NCI-H2029 (cell line): ENCODE measurements at places on chromosomes 12 and 14.

GRCh38 chr14:34228650-34228976 lies 233.4 kb downstream of the SPTSSA start:
- no peak for DNase-seq

- DNase-seq: no peak
Measured at GRCh38 chr12:117040496-117040895, 58.7 kb downstream of the TESC start.

GRCh38 chr14:34711796-34712712 lies 2.3 kb downstream of the CFL2 start:
- no peak for DNase-seq

GRCh38 chr12:124764451-124764850 lies 99.2 kb downstream of the SCARB1 start:
- DNase-seq: no peak

- no peak for DNase-seq
Measured at GRCh38 chr12:57470970-57471656, 8.6 kb downstream of the ARHGAP9 start.

GRCh38 chr12:124301084-124301654 lies 6.3 kb downstream of the RFLNA start:
- no peak for DNase-seq

GRCh38 chr12:66836623-66837310 lies 157.9 kb upstream of the GRIP1 start:
- no peak for DNase-seq

DNA sequence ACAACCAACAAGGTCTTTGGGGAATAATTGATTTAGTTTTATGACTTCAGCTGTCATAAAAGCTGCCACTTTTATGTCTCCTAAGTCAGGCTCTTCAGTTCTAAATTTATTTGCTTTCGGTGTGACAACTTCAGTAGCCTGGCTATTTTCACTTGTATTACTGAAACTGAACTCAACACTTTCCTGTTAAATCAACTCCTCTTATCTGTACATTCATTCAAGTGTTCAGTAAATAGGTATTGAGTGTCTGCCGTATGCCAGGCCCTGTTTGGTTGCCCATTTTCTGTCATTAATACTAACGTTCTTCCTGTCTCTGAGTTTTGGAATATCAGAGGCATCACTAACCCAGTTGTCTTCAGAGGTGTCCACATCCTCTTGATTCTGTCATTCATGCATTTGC lies 7.5 kb downstream of the UTP20 start:
- DNase-seq: peak; percentile 58

GRCh38 chr14:98093111-98093510 lies 1178.9 kb downstream of the BCL11B start:
- no peak for DNase-seq

DNA sequence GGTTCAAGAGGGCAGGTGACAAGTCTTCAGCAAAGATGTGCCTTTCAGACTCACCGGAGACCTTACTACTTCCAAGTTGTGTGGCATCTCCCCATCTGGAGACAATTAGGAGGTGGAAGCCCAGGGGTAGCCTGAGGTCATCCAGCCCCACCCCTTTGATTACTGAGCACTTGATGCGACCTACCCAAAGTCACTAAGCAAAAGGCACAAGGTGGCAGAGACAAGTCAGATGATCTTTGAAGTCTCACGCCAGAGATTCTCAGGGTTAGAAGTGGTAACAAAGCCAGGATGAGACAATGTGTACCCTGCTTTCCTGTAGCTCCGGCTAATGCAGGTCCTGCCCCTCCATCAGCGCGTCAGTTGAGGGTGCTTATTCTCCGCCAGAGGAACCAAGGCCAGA lies 1.4 kb upstream of the FOXN3 start:
- no peak for DNase-seq

DNA sequence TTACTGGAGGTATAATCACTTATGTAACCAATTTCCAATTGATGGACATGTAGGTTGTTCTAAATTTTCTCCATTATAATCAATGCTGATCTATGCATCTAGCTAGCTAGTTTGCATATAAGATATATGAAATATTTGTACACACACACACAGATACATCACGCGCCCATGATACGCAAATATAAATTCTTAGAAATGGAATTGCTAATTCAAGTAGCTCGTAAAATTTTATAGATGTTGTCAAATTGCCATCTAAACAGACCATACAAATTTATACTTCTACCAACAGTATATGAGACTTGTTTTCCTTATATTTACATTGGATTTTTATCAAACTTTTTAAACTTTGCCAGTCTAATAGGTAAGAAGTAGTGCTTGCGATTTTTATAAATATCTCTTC lies 29.1 kb upstream of the TRIM9 start:
- no peak for DNase-seq

DNA sequence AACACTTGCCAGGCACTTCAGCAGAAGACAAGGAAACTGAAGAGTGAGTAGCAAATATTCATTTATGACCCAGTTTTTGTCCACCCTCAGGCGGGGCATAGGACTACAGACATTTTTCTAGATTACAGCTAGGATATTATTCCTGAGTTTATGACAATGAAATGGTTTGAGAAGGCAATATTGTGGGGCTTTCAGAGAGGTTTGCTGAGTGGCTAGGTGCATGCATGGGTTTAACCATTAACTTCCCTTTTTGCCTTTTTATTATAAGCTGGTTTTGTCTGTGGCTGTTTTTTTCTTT lies 104.0 kb upstream of the BCAT1 start:
- DNase-seq: no peak

GRCh38 chr14:36217027-36217426 lies 40.5 kb upstream of the PTCSC3 start:
- no peak for DNase-seq
